ENCODE measurements at places on chromosomes 7 and 10. TPM values are rescaled to one million over a fixed set of nuclear protein-coding genes. Genes with fewer than 3 reads are reported as not detected.

DNA sequence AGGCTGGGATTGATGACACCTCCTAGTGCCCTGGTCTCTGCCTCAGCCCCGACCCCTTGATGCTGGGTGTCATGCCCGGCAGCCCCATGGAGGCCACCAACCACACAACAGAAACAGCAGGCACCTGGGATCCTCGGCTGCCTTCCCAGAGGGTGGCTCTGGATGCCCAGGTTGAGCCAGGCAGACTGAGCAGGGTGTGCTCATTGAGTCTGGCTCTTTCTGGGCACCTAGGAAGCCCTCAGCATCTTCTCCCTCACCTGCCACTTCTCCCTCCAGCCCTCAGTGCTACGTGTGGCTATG, 484.5 kb upstream of the MGMT start:
- DNase-seq: no peak
- H3K4me3 ChIP-seq: no peak overlapping the region
- H3K4me1 ChIP-seq: no peaks in the 10 kb centered on the region
- H3K27ac ChIP-seq: no peak overlapping the region
- H3K36me3 ChIP-seq: no peaks in the 10 kb centered on the region
- H3K27me3 ChIP-seq: no peaks in the 10 kb centered on the region

Gene NXPH1
- polyA plus RNA-seq: not detected

- no peak overlapping the region for H3K4me3 ChIP-seq
- no peak overlapping the region for H3K27ac ChIP-seq
- no peaks in the 10 kb centered on the region for H3K27me3 ChIP-seq
- H3K36me3 ChIP-seq: no peaks in the 10 kb centered on the region
- no peaks in the 10 kb centered on the region for H3K4me1 ChIP-seq
Observed at GRCh38 chr10:15745751-15746150, 26.0 kb upstream of the ITGA8 start.

Gene GPNMB
- polyA plus RNA-seq: 8.7 TPM

Gene CRPPA
- not detected for polyA plus RNA-seq

DNA sequence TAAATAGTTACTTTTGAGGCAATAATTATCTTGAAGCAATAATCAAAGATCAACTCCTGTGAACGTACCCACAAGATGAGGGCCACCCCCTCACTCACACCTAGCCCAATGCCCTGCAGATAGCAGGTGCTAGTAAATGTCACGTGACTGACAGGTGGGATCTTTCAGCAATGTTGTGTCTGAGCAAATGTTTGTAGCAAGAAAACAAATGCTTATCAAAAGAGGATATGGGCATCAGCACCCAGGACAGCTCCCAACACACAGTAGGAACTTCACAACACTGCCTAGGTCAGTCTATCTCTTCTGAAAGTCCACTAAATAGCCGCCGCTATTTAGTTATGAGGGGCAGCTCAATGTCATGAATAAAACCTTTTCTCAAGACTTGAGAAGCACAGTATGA, 120.8 kb upstream of the PDLIM1 start:
- H3K4me1 ChIP-seq: no peaks in the 10 kb centered on the region
- no peak overlapping the region for H3K4me3 ChIP-seq
- H3K27me3 ChIP-seq: no peaks in the 10 kb centered on the region
- no peak for DNase-seq
- H3K27ac ChIP-seq: no peak overlapping the region

GRCh38 chr10:131920693-131921092, 19.9 kb downstream of the PPP2R2D start:
- peaks cover 3% of the 10 kb centered on the region for H3K4me1 ChIP-seq
- no peak for DNase-seq

Gene HYAL4
- 0.61 TPM for polyA plus RNA-seq

DNA sequence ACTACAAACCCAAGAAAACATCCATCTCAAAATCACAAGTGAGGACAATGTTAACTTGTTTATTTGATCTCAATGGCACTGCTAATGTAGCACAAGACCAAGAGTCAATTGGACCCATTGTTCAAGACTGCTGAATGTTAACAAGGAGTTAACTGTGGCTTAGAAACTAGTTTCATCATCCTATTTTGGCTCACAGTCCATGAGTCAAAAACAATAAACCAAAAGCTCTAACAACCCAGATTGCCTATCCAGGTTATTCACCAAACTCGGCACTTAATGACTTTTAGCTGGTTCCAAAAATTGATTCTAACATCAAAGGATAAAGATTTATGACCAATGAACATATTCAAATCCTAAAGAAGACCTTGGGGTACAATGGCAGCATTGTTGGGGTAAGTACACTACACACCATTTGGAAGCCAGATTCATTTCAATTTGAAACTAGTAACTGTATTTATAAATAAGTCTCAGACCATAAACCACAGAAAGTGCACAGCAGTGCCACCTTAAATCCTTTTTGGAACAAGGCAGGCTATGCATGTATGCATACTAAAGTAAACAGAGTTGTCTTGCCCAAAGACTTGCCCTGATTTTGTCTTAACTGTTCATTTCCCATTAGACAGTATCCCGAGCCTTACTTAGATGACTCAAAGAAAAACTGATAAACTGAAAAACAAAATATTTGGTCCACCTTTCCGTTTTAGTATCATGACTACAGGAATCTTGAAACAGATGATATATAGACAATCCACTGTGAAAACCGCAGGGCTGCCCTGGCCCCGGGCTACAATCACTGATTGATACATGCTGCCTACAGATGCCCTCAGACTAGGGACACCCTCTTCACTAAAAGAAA, 84.5 kb downstream of the SRPK2 start:
- H3K27ac ChIP-seq: peak overlapping the region; percentile 77
- peak overlapping the region; percentile 51 for H3K4me3 ChIP-seq
- peak; percentile 53 for DNase-seq
- no peaks in the 10 kb centered on the region for H3K36me3 ChIP-seq
- no peaks in the 10 kb centered on the region for H3K27me3 ChIP-seq

- no peaks in the 10 kb centered on the region for H3K4me1 ChIP-seq
- no peak overlapping the region for H3K27ac ChIP-seq
- H3K27me3 ChIP-seq: no peaks in the 10 kb centered on the region
- no peak for DNase-seq
- no peaks in the 10 kb centered on the region for H3K36me3 ChIP-seq
Observed at GRCh38 chr7:82975811-82976468, 186.7 kb downstream of the PCLO start.

Gene RAB19
- polyA plus RNA-seq: not detected

Gene SUN3
- 0.29 TPM for polyA plus RNA-seq

DNA sequence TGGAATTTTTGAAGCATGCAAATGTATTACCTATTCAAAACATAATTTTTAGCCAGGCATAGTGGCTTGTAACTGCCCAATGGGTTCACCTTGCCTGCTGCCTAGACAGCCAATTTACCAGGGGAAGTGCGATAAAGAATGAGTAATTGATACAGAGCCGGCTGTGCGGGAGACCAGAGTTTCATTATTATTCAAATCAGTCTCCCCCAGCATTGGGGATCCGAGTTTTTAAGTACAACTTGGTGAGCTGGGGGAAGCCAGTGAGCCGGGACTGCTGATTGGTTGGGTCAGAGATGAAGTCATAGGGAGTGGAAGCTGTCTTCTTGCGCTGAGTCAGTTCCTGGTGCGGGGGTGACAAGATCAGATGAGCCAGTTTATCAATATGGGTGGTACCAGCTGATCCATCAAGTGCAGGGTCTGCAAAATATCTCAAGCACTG, 29.1 kb upstream of the NRBF2 start:
- H3K27ac ChIP-seq: no peak overlapping the region
- no peaks in the 10 kb centered on the region for H3K4me1 ChIP-seq
- H3K27me3 ChIP-seq: no peaks in the 10 kb centered on the region
- no peaks in the 10 kb centered on the region for H3K36me3 ChIP-seq
- DNase-seq: no peak
- H3K4me3 ChIP-seq: no peak overlapping the region

GRCh38 chr10:58554316-58554715, 41.6 kb downstream of the BICC1 start:
- no peaks in the 10 kb centered on the region for H3K27me3 ChIP-seq
- DNase-seq: no peak
- no peak overlapping the region for H3K4me3 ChIP-seq

Gene RBM20
- polyA plus RNA-seq: 0.26 TPM

DNA sequence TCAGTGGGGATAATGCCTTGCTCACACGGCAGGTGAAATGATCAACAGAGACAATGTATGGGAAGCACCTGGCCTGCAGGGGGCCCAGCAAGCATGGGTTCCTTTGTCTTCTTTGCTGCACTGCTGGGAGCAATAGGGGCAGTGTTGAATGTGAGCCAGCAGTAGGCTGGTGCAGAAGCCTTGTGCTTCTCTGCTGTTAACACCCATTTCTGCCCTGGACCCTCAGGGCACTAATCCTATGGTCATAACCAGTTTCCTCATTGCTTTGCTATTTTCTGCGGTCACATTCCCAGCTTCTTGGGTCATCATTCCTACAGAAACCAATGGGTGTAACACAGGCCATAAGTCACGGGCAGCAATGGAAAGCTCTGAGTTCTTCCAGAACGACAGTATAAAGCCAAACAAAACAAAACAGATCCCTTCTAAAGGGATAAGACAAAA, 10.9 kb upstream of the LGI1 start:
- no peak for DNase-seq
- H3K4me3 ChIP-seq: no peak overlapping the region
- no peaks in the 10 kb centered on the region for H3K4me1 ChIP-seq
- no peaks in the 10 kb centered on the region for H3K36me3 ChIP-seq
- H3K27me3 ChIP-seq: no peaks in the 10 kb centered on the region

GRCh38 chr7:122307228-122307621, 2.7 kb upstream of the FEZF1 start:
- H3K27ac ChIP-seq: no peak overlapping the region
- peaks cover 7% of the 10 kb centered on the region for H3K27me3 ChIP-seq
- no peaks in the 10 kb centered on the region for H3K36me3 ChIP-seq
- H3K4me3 ChIP-seq: no peak overlapping the region
- no peak for DNase-seq

- H3K36me3 ChIP-seq: no peaks in the 10 kb centered on the region
- peaks cover 13% of the 10 kb centered on the region for H3K4me1 ChIP-seq
- H3K27ac ChIP-seq: no peak overlapping the region
- no peak overlapping the region for H3K4me3 ChIP-seq
- no peak for DNase-seq
Observed at GRCh38 chr7:30977896-30978564, 14.3 kb downstream of the GHRHR start.

DNA sequence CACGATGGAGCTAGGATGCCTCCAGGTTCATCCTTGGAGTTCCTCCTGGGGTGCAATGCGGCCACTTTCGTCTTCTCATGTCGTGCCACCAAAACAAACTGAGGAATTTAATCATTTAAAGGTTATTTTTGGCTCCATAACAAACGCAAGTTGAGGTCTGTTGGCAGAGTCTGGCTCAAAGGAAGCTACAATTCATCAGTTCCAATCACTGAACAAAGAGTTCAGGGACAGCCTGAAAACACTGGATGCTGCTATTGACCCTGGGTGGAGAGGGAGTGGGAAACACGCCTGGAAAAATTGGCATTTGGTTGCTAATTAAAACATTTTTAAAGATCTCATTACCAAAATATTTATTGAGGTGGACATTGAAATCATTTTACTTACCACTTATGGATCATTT, 11.4 kb upstream of the MGMT start:
- H3K4me3 ChIP-seq: no peak overlapping the region
- H3K36me3 ChIP-seq: no peaks in the 10 kb centered on the region
- H3K4me1 ChIP-seq: no peaks in the 10 kb centered on the region
- peaks cover 3% of the 10 kb centered on the region for H3K27me3 ChIP-seq

- H3K27ac ChIP-seq: no peak overlapping the region
- no peaks in the 10 kb centered on the region for H3K27me3 ChIP-seq
- H3K36me3 ChIP-seq: no peaks in the 10 kb centered on the region
- no peak for DNase-seq
- H3K4me3 ChIP-seq: no peak overlapping the region
Observed at GRCh38 chr10:131047501-131047900, 264.0 kb downstream of the TCERG1L start.
